Activated CD4-positive, alpha-beta memory T cell treated with anti-CD3 and anti-CD28 coated beads for 36 hours (primary cell): ENCODE measurements at places on chromosomes 5 and 9. TPM values are rescaled to one million over a fixed set of nuclear protein-coding genes. Genes with fewer than 3 reads are reported as not detected.

NMUR2 gene
- total RNA-seq: not detected

MEIKIN gene
- 2.1 TPM for total RNA-seq

AIF1L gene
- total RNA-seq: 0.85 TPM

F2R gene
- 6.5 TPM for total RNA-seq

SPATA31D4 gene
- total RNA-seq: not detected

PIK3R1 gene
- 35.3 TPM for total RNA-seq

HMMR gene
- 109 TPM for total RNA-seq

SAPCD2 gene
- 6.4 TPM for total RNA-seq

ESM1 gene
- total RNA-seq: 0.45 TPM

CAPSL gene
- 1.0 TPM for total RNA-seq

DNA sequence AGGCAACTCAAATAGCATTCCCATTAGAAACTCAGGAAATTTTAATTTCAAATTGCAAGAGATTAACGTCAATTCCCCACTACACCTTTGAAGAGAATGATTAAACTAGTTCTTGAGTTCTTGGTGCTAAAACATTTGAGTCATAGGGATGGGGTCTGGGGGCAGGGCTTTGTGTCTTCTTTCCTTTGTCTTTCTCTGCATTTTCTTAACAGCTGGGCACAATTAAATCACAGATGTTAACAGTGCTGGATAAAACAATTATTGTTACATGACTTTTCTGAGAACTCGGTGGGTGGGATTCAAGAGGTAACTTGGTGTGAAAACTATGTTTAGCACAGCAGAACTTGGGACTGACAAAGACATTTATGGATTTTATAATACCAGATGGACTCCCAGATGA lies 351.9 kb upstream of the TNC start:
- DNase-seq: no peak

- DNase-seq: peak; percentile 79
Observed at GRCh38 chr9:137049544-137050449, 3.8 kb upstream of the NPDC1 start.

DNA sequence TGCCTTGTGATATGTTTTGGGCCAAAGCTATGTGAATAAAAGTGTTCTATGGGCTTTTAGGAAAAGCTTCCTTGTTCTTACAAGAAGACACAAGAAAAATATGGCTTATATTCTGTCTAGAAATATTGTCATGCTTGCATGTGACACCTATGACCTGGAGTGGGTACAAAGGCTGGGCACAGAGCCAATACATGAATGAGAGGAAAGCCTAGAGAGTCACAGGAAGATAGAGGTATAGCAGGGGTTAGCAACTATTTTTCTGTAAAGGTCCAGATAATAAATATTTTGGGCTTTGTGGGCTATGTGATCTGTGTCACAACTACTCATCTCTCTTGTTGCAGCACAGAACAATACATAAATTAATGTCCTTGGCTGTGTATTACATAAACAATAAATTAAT lies 196.6 kb upstream of the CD180 start:
- DNase-seq: no peak

DNA sequence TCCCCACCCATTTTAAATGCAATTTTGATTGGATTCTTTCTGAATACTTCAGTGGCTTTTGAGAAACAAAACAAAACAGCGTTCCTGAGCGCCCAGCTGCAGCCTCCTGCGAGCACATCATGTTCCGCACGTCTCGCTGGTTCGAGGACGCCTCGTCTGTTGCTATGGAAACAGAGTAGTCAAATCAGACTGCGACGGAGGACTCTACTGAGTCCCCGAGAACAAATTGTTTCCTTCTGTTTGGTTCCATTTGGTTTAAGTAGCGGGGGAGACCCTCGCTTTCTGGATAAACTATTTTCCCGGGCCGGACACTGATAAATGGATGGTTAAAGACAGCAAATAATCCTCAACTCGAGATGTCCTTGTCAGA lies 69.0 kb downstream of the SLC28A3 start:
- DNase-seq: peak; percentile 70

DNA sequence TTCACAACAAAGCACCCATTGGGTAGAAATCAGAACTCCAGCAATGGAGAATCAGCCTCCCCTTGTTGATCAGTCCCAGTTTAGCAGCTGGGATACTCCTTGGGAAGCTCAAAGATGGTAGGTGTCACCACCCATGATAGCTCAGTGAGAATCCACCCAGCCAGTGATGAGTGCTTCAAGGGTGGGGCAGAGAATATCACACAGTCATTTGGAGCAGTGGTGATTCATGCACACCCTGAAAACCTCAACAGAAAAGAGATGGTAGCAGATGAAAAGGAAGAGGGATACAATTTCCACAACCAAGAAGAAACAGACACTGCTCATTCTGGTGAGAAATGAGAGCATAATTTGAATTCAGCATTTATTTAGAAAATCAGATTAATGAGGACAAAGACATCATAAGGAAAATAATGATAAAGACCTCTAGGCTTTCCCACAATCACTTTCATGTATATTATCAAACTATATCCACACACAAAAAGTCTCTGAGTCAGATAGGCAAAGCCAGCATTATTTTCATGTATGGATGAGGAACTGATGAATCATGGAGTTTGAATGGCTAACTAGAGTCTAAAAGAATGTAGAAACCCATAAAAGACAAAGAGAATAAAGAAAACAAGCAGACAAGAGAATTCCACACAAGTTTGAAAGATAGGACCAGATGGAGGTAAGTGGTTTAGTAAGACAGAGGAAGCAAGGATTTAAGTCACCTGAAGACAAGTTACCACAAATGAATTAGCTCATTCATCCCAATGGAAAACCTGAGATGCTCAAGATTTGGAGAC lies 82.9 kb downstream of the FEM1C start:
- peak; percentile 53 for DNase-seq

DNA sequence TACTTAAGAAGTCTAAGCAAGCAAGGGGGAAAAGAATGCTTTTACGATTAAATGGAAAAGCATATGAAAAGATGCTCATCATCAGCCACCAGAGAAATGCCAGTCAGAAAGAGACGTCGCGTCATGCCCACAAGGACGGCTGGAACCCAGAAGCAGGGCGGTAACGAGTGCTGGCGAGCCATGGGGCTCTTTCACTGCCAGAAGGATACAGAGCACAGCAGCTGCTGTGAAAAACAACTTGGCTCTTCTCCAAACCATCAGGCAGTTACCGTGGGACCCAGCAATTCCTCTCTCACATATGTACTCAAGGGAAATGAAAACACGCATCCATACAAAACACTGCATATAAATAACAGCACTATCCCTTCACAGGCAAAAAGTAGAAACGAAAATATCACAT lies 95.5 kb downstream of the CAMSAP1 start:
- DNase-seq: no peak

DNA sequence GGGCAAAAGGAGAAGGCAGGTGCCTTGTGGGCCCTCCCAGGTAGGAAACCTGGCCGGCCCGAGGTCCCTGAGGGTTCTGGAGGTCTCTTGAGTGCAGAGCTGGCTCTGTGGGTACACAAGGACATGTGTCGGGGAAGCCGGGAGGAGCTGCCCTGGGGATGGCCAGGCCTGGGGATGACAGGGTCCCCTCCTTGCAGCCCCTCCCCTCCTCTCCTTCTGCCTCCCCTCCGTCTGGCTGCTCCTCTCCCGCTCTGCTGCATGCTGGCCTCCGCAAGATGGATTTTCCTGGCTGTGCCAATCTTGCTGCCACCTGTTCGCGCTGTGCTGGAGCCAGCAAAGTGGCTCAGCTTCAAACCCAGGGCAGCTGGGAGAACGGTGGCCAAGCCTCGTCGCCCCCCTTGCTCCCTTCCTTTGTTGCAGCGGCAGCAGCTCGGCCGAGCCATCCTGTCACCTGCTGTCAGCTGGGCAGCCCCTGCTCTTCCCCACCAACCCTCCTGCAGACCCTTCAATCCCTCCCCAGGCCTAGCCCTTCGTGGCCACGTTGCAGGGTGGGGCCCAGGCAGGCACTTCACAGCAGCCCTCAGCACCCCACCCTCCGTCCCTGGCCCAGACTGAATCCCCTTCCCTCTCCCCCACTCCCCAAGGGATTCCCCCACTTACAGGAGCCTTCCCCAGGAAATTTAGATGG lies 17.6 kb upstream of the UNC5A start:
- DNase-seq: no peak

- peak; percentile 56 for DNase-seq
Observed at GRCh38 chr5:87121304-87122150, 146.2 kb upstream of the RASA1 start.

DNA sequence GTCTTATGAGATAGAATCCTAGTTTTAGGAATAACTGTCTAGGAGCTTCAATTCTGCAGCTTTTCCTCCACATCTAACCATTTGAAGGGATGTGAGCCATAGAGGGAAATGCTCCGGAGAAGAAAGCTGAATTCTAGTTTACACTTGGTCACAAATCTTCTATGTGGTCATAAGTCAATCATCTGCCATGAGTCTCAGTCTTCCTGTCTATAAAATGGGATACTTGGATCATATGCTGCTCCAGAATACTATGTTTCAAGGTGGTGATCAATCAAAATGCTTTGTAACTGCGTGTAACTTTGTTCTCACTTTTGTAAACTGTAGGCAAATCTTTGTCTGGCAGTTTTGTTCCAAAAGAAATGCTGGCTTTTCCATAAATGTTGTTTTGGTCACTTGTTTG lies 152.0 kb upstream of the SV2C start:
- no peak for DNase-seq

- DNase-seq: no peak
Observed at GRCh38 chr5:177437623-177438022, 9.0 kb upstream of the PRR7 start.
